ENCODE measurements at places on chromosomes 1 and 21.

GRCh38 chr1:98260412-98260811, 339.6 kb upstream of the DPYD start:
- no peak for DNase-seq

- no peak for DNase-seq
These were observed 72.4 kb upstream of the KCND3 start for GRCh38 chr1:112061901-112062320.

DNA sequence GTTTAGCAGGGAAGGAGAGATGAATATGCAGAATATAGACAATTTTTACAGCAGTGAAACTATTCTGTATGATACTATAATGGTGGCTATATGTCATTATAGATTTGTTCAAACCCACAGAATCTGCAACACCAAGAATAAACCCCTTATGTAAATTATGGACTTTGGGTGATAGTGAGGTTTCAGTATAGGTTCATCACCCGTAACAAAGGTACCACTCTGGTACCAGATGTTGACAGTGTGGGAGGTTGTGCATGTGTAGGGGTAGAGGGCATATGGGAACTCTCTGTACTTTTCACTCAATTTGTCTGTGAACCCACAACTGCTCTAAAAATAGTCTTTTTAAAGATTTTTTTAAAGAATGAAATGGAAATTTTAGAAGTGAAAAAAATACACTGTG, 29.9 kb upstream of the PRDX6 start:
- DNase-seq, result no peak

DNA sequence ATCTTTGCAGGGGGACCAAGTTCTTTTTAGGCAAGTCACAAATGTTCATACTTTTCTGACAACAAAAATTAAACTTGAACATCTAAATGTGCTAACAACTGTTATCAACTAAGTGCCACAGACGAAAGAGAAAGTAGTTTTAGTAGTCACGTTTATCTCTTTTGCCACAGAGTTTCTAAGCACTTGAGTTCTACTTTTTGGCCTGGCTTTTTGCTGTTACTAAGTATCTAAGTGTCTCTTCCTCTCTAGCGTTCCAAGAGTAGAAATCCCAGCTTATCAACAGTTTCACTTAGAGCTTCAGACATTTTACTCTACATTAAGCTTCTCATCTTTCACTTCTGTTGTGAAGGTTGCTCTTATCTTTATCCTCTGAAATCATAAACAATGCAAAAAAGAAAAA, 34.2 kb downstream of the GATAD2B start:
- no peak for DNase-seq

DNA sequence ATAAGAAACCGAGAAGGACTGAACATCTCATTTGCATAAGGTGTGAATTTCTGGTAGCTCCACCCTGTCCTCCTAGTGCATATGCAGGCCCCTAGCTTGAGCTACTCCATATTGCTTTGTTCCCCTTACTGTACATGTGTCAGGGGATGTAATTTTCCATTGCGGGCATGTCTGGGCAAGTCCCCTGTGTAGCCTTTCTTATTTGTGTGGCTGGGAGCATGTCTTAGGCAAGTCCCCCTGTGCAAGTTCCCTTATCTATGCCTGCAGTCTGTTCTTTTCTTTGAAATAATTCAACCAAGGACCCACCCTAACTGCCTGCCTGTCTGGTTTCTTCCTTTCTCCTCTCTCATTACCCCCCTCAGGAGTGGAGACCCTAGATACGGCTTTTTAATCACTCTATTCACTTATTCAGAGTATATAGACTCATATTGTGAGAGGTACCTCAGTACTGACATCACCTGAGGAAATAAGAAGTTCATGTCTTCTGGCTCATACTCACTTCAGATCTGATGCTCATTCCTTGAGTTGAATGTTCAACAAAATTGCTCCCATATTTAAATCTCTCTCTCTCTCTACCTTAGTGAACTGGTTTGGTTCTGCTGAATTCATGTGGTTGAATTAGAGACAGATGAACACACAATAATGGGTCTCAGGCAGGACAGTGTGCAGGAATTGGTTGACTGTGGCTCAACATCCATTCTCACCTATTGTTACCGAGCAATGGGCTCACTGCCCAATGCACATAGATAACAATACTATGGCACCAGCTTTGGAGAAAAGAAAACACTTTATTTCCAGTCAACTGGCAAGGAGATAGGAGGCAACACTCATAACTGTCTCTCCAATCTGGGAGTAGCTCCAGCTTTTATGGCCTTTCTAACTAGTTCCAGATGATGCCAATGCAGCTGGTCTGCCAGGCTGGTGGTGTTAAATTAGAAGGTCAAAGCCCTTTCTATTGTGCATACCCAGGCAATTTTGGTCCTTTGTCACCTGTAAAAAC, 27.9 kb upstream of the NPL start:
- DNase-seq, result no peak

GRCh38 chr21:42456457-42456856, 39.6 kb downstream of the RSPH1 start:
- no peak for DNase-seq

DNA sequence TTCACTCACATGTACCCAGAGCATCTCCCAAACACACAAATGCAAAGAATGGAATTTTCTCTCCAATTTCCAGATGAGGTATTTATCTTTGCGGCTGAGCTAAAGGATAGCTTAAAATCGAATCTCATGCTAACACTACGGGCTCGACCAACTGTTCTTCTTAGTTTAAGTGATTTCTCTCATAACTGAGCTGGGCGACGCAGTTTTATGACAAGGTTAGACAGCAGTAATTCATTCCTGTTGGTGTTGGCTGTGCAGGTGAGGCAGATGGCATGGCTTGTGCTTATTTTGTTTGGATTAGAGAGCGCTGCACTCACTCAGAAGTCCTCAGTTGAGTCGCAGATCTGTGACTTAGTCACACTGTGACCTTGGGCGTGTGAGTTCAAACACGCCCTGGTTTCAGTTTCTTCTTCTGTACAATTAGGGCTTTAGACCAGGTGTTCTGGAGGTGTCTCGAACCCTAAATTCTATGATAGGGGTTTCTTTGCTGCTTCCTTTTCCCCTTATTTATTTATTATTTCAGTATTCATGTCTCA, 41.5 kb upstream of the MRPS6 start:
- DNase-seq, result no peak

- DNase-seq, result no peak
These were observed at the start of gene OR14A16 for GRCh38 chr1:247824023-247824422. OR14A16 (minus strand) TSS chr1:247824119; CDS start chr1:247815729, 8,390 bp downstream.

Measured in H1 (cell line).